ENCODE measurements at places on chromosomes 11 and 22.

DNA sequence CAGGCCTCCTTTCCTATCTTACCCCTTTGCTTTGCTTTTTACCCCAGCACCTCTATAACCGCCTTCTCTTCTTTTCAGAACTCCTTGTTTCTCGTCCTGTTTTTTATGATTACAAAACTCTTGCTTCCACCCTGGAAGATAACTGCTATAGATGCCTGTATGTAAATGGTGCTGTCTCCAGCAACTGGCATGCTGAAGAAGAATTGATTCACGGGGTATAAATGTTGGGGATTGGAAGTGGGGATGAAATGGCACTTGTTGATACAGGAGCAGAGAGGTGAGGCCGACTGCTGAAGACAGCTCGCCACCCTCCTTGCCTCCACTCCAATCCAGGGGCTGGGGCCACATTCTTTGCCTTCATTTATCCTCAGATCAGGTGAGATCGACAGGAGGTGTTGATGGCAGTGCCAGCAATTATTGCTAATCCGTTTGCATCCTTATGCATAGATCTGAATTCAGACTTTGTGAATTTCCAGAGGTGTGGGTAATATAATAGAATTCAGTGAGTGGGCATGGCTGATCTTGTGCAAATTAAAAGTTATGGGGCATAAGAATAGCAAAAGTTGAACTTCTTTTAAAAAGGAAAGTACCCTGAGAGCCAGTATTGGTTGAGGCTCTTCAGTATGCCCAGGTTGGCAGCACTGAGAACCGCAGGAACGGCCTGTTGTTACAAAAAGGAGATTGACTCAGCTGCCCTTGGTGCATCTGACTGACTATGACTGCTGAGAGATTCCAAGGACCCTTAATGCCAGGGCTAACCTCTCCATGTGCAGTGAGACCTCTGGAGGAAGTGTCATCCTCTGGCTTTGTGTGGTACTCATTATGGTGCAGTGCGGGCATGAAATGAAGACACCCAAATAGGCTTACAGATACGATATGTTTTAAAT, 5.3 kb downstream of the NEAT1 start:
- no peak for DNase-seq

DNA sequence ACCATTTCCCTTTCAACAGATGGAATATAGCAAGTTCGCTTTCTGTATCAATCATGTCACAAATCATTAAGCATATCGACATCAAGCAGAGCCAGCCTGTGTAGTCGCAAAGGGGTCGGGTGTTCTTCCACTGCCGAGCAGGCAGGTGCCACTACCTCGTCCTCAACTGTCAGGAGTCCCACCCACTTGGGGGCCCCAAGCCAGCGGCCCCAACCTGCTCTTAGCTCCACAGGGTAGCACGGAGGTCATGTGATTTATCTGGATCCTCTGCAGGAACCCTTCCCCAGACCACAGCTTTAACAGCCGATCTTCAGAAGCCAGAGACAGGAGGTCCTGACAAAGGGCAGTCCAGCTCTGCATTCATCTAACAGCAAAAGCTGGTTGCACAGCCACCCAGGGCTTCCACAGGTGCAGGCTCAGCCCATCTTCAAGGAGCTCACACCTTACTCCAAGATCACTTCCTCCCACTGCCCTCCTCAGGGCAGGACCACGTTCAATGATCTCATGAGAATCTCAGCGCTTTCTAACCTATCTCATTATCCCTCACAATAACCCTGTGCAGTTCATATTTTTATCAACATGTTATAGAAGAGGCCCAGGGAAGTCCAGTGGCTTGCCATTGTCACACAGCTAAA, 110.2 kb downstream of the TRIM29 start:
- no peak for DNase-seq

DNA sequence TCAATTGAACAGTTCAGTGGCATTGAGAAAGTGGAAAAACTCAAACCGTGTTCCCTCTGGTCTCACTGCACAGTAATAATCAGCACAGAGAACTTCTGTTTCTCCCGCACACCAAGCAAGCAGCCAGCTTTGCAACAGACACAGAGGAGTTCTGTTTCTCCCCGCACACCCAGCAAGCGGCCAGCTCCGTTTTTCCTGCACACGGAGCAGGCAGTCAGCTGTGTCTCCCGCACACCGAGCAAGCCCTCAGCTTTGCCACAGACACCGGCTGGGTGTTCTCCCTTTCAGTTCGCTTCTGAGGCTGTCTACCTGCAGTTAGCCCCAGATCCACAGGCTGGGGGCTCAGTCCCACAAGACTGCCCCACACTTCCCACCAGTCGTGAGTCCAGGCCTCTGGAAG, 9.9 kb upstream of the TALDO1 start:
- DNase-seq: no peak

DNA sequence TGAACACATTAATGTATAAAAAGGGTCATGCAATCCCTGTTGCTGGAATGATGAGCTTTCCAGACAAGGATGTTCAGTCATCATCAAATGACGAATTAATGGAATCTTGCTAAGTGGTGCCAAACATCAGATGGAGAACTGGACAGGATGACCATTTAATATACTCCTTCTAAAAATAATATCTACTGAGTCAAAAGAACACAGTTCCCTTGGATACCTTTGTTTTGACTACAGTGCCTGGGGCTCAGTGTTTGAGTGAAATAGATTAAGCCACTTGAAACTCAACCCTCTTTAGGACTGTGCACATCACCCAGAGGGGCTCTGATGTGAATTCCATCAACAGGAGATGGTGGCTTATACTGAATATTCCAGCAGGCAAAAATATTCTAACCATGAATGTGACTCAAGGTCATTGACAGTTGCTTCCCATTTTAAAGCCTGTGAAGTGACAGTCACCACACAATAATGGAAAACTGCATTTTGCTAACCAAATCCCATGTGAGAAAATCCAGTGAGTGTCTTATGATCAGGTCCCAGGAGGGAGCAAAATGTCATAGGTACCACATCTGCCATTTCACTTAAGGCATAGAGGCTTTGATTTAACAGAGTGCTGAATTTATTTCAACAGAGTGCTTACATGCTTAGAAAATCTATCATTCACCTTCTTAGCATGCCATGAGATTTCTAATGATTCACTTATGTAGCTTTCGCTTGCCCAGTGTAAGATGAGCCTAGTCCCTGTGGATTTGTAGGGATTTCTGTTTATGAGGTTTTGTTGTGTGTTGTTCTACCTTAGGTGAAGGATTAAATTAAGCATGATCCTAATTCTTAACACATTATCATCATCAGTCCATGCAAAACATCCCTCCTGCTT, 41.3 kb upstream of the SLN start:
- no peak for DNase-seq

- no peak for DNase-seq
These were observed 5.5 kb downstream of the DCUN1D5 start for GRCh38 chr11:103086461-103086860.

- no peak for DNase-seq
These were observed 1.3 kb upstream of the SCARF2 start for GRCh38 chr22:20438678-20439492.

DNA sequence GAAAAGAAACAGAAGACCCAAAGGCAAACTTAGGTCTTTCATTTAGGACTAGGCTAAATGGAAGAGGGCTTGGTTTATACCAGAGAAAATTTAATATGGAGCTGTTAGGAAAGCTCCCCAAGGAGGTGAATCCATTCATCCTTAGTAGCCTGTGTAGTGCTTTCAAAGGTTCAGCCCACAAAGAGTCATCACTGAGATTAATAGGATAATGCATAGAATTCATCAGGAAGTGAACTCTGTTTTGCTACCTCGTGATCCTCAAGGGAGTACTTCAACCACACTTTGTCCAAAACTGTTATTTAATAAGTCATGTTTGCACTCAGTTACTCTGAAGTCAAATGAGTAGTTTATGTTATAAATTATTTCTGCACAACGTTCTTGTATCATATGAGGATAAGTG, 43.3 kb upstream of the MMP7 start:
- DNase-seq: no peak

DNA sequence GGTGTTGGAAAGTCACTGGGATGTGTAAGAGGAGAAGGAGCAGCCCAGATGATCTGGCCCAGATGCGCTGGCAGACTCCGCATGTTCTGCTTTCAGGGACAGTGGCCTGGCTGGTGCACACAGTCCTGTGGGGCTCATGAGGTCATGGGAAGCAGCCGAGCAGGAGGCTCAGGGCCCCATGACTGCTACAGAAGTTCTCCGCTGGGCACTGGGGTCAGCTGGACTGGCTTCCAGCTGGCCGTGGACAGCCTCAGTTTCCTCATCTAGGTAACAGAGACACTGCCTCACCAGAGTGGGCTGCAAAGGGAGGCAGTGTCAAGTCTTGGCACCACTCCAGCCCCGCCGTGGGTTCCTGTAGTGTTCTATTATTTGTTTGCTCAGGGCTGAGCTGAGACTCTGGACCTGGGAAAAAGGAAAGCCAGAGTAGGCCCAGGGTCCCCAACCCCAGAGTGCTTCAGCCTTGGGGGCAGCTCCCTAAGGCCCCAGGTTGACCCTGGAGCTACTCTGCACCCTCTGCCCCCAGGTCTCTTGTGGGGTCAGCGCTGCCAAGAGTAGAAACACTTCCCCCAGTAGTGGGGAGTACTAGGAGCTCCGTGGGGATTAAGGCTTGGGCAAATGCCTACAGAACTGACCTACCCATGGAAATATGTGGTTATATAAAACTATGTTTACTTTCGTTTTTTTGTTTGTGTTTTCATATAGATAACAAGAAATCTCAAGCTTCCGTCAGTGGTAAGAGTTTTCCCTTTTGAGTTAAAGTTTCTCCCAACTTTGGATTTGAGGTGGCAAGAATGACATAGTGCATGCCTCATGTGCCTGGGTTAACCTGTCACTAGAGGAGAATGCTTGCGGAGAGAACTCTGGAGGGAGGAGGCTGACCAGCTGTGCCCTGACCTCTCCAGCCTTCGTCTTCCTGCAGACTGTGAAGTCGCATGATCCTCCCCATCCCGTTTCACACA, 45.3 kb downstream of the MED15 start:
- no peak for DNase-seq

DNA sequence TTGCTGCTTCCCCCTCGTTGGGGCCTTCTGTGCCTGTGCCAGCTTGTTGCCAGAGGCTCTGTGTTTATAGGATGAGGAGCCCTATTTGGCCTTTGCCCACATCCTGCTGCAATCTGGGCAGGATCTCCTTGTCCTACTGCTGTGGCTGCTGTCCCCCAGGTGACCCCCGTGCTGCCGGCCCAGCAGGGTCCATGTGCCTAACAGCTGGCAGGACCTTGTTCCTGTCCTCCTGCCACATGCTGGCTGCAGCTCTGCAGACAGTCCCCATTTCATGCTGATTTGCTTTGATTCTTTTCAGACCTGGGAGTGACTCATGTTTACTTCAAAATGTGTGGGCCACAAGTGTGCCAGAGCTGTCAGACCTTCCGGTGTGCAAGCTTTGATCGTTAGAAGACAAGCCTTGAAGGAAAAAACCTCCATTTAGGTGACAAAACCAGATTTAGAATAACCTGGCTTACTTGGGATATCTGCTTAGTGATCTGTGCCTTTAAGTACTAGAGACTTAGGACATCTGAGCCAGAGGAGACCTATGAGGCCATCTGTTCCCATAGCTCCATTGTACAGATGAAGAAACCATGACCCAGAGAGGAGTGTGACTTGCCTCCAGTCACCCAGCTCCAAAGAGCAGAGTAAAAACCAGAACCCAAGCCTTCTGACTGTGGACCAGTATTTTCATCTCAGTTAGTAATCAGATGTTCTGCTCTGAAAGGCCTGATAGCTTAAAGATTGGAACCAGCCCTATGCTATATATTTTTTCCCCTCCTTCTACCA, 11.1 kb downstream of the NAV2 start:
- no peak for DNase-seq

DNA sequence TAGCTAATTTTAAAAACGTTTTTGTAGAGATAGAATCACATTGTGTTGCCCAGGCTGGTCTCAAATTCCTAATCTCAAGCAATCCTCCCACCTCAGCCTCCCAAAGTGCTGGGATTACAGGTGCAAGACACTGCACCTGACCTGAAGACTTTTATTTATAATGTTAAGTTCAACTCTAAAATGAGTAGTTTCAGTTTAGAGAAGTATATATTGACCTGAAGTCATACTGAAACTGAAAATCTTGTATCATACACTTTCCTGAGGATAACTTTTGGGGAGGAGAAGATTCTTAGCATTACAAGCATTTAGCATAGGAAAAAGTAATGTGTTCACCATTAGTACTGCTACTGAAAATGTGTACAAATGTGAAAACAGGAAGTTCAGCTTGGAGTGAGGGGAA, 249.3 kb downstream of the CASP12 start:
- no peak for DNase-seq

DNA sequence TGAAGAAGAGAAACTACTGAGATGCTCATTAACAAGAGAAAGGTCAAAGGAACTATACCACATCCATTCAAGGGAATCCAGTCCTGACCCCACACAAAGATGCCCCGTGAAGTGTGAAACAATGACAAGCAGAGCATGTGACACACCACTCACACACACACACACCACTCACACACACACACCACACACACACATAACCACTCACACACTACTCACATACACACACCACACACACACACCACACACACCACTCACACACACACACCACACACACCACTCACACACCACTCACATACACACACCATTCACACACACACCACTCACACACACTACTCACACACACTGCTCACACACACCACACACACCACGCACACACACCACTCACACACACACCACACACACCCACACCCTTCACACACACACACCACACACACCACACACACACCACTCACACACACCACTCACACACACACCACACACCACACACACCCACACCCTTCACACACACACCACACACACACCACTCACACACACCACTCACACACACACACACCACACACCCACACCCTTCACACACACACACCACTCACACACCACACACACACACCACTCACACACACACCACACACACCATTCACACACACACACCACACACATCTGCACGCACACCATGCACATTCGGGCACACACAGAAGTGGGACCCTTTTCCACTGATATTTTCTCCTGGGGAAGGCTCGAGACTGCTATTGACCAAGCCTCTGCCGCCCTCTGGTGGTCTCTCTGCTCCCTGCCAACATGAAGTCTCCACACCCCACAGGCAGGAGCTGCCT, 32.0 kb upstream of the COMT start:
- DNase-seq: peak; percentile 73

DNA sequence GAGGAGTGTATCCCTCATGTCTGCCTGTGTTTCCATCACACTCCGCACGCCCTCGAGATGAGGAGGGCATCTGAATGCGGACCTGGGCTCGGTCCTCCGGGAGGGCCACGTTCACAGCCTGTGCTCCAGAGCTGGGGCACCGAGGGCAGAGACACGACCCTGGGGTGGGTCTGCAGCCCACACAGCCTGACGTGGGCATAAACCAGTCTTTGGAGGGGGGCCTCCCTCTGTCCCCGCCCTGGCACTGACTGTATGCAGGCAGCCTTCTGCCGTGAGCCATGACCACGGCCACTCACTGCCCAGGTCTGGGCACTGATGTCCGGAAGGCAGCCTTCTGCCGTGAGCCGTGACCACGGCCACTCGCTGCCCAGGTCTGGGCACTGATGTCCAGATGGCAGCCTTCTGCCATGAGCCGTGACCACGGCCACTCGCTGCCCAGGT, 1425.1 kb downstream of the BRD1 start:
- DNase-seq: no peak

DNA sequence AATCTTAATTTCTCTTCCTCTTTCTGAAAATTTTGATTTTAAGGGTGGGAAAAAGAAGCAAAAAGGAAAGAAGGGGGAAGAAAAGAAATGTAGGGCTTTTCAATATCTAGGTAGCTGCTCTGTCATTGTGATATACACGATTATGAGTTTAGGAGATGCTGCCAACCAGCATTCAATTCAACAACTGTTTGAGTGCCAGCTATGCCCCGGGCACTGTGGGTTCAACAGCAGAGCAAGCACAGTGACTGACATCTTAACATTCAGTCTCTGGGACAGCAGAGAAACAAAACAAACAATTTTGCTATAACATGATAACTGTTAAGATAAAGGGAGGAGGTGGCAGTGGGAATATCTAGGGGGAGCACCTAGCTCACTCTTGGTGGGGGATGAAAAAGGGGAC, 91.6 kb downstream of the DBX1 start:
- no peak for DNase-seq

Measured in stimulated activated CD8-positive, alpha-beta memory T cell treated with anti-CD3 and anti-CD28 coated beads, Interleukin-4, amount 100 ng/mL, for 24 hours (primary cell).